ENCODE measurements at places on chromosomes 7 and 10. TPM values are rescaled to one million over a fixed set of nuclear protein-coding genes. Genes with fewer than 3 reads are reported as not detected.

GRCh38 chr10:119327096-119327745, 119.8 kb downstream of the GRK5 start:
- no peak for DNase-seq

DNA sequence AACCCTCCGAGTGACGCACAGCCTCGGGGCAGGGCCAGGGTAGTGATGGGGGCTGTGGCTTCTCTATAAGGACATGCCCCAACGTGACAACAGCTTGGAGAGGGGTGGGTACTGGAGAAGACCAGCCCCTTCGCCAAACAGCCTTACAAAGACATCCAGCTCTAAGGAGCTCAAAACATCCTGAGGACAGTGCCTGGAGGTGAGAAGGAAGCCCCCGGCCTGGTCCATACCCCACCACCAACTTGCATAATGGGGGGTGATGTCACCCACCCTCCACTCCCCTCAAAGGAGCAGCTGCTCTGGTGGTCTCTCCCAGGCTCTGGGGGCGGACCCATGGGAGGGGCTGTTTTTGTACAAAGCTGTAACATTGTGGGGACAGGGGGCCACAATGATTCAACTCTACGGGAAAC, 15.1 kb downstream of the PRSS2 start:
- no peak for DNase-seq

DNA sequence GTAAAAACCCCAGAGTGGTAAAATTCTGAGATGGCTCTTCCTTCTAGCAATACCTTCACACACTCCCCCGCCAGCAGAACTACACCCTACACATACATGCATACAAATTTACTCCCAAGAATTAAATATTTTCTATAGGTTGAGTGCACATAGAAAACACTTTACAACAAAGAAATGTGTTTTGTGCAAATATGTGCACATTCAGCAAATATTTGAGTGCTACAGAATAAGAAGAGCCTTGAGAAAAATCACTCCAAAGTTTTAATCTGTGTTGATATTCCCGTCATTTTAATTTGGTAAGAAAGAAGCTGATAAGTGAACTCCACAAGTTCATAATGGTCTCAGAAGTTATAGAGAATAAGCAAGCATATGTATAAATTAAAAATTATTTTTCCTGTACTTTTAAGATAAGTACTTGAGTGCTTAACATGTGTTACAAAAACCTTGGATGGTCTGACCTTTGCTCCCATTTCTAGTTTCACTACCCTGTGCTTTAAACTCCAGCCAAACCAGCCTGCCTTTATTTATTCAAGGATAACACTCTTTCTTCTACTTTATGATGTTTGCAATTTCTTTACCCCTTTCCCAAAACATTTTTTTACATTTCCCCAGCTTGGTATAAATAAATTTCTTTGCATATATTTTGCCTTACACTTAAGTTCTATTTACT, 733.5 kb upstream of the LRRTM3 start:
- DNase-seq: no peak

- no peak for DNase-seq
Measured at GRCh38 chr10:47247148-47248059, 52.6 kb upstream of the GDF10 start.

DNA sequence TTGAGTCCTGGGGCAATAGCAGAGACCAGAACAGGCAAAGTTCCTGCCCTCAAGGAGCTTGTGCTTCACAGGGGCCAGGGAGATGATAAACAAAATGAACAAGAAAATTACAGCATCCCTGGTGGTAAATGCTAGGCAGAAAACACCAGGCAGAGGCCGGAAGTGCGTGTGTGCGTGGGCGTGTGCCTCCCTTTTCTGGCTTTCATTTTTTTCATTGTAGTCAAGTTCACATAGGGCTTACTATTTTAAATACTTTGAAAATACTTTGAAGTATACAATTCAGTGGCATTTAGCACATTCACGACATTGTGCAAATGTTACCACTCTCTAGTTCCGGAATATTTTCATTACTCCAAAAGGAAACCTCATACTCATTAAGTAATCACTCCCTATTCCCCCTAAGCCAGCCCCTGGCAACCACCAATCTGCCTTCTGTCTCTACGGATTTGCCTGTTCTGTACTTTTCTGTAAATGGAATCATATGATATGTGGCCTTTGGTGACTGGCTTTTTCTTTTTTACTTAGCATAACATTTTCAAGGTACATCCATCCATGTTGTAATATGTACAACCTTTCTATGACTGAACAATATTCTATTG, 88.1 kb upstream of the PDCD4 start:
- DNase-seq: no peak

DNA sequence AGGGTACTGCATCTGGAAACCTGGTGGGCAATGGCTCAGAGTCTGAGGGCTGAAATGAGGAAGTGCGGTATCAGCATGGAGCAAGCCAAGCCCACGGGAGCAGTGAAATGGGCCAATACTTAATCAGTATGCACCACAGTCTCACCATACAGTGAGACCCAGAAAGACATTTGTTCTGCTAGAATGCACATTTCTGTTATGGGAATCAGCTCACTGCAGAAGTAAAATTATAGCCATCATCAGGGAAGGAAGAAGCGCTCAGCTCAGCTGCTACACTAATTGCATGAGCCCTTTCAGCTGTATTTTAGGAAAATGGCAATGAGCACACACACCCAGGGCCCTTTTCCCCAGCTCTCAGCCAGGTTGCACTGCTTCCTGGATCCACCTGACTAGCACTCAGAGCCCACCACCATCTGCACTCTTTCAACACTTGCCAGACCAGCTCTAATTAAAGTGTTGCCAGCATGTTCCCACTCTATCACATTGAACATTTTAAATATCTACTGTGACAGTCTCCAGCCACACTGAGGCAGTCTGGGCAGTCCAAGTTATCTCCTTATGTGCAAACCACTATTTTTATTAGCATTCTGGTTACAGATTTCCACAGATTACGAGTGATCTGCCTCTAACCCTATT, 44.2 kb upstream of the PIK3AP1 start:
- DNase-seq: no peak

GRCh38 chr10:54081950-54082349, 719.1 kb downstream of the PCDH15 start:
- no peak for DNase-seq

Gene WDFY4
- 8.6 TPM for total RNA-seq

Gene HERPUD2
- 33.8 TPM for total RNA-seq

Gene ASB13
- total RNA-seq: 18.9 TPM

Gene UCN3
- not detected for total RNA-seq

GRCh38 chr10:6507311-6507710, 72.8 kb downstream of the PRKCQ start:
- DNase-seq: no peak

DNA sequence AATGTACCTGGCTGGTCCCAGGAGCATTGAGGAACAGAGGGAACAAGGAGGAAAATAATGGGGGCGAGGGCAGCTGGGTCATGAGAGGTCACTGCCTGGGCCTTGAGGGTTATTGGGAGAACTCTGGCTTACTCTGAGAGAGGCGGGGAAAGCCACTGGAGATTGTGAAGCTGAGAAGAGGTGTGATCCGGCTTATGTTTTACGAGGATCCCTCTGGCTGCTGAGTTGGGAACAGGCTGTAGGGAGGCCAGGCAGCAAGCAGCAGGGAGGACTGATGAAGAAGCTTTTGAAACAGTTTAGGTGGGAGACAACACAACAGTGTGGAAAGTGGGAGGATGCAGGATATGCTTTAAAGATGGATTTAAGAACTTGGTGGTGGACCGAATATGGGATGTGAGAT, 87.3 kb downstream of the FANK1 start:
- no peak for DNase-seq

Gene TMEM184A
- total RNA-seq: 0.27 TPM

DNA sequence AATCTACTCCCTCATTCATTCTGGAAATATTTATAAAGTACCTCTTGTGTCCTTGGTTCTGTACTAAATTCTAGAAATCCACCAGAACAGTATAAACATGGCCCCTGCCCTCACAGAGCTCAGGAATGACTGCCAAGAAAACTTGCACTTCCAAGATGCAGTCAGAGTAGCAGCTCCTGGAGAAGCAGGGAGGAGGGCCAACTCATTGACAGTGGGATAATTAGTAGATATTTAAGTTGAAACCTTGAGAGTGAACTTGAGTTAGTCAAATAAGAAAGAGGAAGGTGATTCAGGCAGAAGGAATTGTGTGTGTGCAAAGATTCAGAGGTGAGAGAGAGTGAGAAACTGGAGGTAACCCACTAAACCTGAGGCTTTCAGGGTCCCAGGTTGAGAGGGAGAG, 182.2 kb upstream of the INHBA start:
- no peak for DNase-seq

DNA sequence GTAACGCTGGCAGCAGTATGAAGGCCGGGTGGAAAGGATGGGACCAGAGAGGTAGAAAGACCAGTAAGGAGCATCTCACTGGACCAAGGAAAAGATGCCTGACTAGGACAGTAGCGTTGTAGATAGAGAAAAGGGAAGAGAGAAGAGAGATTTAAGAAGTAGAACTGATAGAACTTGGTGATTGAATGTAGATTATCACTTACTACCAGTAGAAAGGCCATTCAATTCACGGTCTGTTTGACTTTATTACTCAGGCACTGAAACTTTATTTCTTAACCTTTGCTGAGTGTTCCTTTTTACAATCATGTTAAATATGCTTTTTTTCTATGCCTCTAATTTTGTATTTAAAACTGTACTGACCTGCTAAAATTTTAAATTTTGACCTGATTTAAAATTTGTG, 12.2 kb downstream of the MCU start:
- no peak for DNase-seq

Gene COBL
- 17.0 TPM for total RNA-seq

Gene PRPS1L1
- not detected for total RNA-seq

Gene OR9A2
- 0.71 TPM for total RNA-seq

Gene IGFBP3
- total RNA-seq: 60.9 TPM

Gene ADAM22
- total RNA-seq: 8.5 TPM

DNA sequence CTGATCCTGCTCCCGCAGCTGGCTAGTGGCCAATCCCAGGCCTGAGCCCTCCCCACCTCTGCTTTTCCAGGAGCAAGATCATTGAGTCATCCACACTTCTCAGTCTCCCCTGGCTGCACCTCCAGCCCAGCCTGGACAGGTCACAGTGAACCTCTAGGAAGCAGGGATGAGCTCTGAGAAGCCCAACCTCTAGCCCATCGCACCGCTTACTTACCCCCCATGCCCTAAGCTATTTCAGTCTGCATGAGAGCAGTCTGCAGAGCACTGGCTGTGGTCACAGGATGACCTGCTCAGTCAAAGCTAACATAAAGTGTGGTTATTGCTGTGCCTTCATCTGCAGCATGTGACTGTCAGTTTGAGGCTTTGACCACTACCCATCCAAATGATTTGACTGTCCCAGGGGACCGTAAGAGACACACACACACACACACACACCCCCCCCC, 129.2 kb downstream of the SORBS1 start:
- DNase-seq: no peak

Gene CPN1
- not detected for total RNA-seq

Gene MYO1G
- 8.8 TPM for total RNA-seq

GRCh38 chr7:29564496-29565223, 1.0 kb downstream of the PRR15 start:
- DNase-seq: peak; percentile 68

GRCh38 chr7:14085901-14086300, 96.4 kb upstream of the ETV1 start:
- no peak for DNase-seq

DNA sequence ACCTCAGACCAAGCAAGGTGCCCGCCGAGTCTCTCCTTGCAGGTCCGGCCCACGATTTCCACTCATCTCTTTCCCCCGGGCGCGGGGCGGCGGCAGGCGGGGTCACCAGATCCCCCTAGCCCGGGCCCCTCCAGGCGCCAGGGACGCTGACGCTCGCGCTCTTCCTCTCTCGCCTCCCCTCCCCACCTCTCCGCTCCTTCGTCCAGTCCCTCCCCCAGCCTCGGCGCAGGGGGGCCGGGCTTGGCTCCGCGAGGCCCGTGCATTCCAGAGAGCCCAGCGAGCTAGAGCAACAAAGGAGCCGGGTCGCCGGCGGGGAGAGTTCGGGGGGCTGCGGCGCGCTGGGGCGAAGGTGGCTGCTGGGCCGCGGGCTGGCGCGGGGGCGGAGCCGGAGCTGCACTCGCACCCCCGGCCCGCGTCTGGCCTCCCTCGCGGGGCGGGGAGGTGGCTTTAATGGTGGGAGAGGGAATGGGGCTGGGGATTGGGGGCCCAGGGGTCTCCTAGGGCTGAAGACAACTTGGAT, at the start of gene SMO:
SMO (plus strand) TSS at position 262 of the 520 bp plus-strand sequence. CDS start 519 bp downstream, outside the sequence.
- peak; percentile 72 for DNase-seq

DNA sequence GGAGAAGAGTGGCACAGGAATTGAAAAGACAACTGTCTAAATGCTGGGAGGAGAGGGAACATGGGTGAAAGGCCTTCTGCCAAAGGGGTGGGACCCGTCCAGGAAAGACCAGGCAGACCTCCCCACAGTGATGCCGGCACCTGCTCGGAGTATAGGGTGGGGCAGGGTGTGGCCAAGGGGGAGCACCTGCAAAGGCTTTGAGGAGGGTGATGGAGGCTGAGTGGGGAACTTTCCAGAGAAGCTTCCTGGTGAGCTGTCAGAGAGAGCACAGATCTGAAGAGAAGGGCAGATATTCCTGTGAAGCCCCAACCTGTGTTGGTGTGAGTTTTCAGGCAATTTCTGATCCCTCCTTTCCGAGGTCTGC, 263.4 kb upstream of the GRB10 start:
- no peak for DNase-seq

GRCh38 chr10:4359003-4359402, 467.0 kb upstream of the AKR1E2 start:
- DNase-seq: no peak

Gene DOCK1
- 99.7 TPM for total RNA-seq

Gene PSD
- total RNA-seq: 1.9 TPM

Gene VAX1
- not detected for total RNA-seq

Gene NPFFR1
- 4.8 TPM for total RNA-seq

GRCh38 chr7:116616555-116617059, 55.4 kb upstream of the MET start:
- no peak for DNase-seq

Gene CDK14
- total RNA-seq: 79.4 TPM

Gene CUBN
- 27.6 TPM for total RNA-seq

Measured in sciatic nerve (tissue), 2 donors.